K562 (cell line): ENCODE measurements at places on chromosomes 12 and 14. TPM values are rescaled to one million over a fixed set of nuclear protein-coding genes. Genes with fewer than 3 reads are reported as not detected.
A peak's percentile ranks its signal among the peaks of the same experiment; 100 is the strongest.

GRCh38 chr14:79436335-79436734 lies 775.0 kb downstream of the DIO2 start:
- DNase-seq, result no peak

DNA sequence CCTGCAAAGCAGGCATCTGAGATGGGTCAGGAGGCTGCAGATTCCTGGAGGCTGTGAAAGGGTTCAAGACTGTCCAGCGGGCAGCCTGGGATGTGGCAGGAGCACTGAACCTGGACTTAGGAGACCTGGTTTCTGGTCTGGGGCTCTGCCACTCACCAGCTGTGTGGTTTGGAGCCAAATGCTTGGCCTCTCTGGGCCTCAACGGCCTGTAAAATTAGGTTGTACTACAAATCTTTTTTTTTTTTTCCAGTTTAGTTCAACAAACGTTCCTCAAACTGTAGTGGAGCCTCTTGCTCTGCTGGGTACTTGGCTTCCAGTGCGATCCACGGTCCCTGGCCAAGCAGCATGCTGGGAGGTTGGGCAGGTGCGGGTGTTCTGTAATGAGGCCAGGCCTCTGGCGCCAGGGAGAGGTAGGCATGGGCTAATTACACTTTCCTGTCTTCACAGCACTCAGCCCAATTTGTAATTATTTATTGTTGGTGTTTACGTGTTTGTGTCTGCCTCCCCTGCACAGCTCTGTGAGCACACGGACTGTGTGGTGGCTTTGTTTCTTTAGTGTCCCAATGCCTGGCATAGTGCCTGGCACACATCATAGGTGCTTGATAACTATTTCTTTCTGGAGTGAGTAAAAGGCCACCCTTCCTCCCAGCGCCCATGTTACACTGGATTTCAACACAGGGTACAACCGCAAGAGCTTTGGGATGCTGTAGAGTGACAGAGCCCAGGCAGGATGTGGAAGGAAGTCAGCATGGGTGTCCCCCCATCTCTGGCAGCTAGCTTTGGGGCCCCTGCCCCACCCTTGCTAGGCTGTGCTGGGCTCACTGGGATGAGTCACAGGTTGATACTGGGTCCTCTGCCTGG lies 5.8 kb upstream of the KRT80 start:
- DNase-seq, result no peak

GRCh38 chr14:102362084-102362483 lies 606 bp downstream of the CINP start:
- DNase-seq, result peak; percentile 6

The DCAF11 gene
- 41.1 and 46.2 TPM in 2 replicates for polyA plus RNA-seq

DNA sequence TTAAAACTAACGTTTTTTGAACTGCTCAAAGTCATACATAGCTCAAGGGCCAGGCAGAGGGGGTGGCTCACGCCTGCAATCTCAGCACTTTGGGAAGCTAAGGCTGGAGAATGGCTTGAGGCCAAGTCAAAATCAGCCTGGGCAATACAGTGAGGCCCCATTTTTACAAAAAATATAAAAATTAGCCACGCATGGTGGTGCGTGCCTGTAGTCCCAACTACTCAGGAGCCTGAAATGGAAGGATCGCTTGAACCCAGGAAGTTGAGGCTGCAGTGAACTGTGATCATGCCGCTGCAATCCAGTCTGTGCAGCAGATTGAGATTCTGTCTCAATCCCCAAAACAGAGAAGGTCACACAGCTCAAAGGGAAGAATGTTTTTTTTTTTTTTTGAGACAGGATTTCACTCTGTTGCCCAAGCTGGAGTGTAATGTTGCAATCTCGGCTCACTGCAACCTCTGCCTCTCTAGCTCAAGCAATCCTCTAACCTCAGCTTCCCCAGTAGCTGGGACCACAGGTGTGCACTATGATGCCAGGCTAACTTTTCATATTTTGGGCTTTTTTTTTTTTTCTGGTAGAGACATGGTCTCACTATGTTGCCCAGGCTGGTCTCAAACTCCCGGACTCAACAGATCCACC lies 2.9 kb downstream of the RBM23 start:
- DNase-seq, result no peak

DNA sequence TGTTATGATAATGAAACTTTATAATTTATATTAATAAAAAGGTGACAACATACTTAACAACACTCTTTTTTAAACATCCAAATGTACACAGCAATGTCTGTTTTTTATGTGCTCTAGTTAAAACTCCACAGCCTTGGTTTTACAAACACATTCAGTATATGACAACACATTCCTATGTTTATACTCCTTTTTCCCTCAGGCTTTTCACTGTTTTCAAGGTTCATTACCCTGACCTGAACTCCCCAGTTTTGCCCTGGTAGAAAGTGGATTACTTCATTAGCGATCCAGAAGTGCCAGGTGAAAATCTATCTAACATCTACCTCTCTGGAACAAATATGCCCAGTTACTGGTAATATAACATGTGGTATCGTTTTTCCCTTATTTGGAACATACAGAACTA lies 340.2 kb upstream of the DDHD1 start:
- no peak for DNase-seq

GRCh38 chr14:72582582-72582981 lies 311.3 kb downstream of the DPF3 start:
- DNase-seq, result no peak

The PTPRO gene
- polyA plus RNA-seq, result not detected in 2 replicates

- DNase-seq, result no peak
Measured at GRCh38 chr12:130714091-130714590, 2.0 kb downstream of the RIMBP2 start.

The ANKRD33 gene
- polyA plus RNA-seq, result 0.11 TPM in 1 of 2 replicates, not detected in the other

The TRIM9 gene
- 0.15 TPM in 1 of 2 replicates, not detected in the other for polyA plus RNA-seq

GRCh38 chr12:123229051-123229450 lies 3.9 kb downstream of the MPHOSPH9 start:
- DNase-seq, result no peak

The TTLL5 gene
- 12.1 and 12.3 TPM in 2 replicates for polyA plus RNA-seq

DNA sequence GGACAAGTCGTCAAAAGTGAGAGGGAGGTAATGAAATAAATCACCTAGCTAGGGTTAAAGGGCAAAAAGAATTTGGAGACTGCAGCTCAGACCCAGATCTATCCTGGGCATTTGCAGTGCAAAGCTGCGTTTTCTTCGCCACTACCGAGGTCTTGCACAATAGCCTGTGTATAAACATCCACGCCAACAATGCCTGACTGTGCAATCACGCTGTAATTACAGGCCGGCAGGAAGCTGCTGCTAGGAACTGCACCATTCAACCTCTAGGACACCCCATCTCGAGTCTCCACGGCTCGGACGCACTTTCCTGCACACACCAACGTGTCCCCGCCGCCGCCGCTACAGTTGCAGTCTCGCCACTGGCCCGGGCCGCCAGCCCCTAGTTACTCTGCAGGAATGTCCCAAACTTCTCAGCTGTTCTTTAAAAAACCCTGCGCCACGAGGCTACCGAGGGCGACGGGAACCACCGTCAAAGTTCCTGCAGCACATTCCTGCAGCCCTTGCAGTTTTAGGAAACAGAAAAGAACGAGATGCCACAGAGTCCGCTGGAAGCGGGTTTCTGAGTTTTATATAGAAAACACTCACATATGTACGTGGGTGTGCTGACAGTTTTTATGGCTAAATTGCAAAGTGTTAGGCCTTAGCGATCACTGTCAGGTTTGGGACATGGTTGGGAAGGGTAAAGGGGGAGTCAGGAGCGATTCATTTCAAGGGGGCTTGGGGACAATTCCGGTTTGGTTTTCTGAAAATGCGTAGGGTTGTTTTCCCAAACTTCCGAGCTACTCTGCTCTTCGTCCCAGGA lies 65.6 kb upstream of the PTGR2 start:
- DNase-seq, result peak; percentile 52

DNA sequence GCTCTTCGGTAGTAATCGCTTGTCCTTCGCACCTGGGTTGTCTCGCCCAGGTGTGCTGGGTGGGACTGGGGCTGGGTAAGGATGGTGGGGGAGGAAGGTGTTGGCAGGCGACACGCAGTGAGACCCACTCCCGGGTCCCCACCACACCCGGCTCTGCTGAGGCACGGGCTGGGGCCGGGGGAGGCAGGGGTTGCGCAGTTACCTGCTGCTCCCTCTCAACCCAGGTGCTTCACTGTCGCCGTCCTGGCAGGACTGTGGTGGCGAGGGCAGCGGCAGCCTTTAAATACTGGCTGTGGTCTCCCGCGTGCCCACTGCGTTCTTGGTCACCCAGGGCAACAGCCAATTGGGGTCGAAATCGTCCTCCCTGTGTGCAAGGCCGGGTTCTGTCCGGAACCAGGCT lies at the start of gene CCER1:
TSS of gene CCER1 (minus strand) at position 256 of the 400 bp plus-strand sequence. CDS start 434 bp downstream, outside the sequence.
- no peak for DNase-seq

DNA sequence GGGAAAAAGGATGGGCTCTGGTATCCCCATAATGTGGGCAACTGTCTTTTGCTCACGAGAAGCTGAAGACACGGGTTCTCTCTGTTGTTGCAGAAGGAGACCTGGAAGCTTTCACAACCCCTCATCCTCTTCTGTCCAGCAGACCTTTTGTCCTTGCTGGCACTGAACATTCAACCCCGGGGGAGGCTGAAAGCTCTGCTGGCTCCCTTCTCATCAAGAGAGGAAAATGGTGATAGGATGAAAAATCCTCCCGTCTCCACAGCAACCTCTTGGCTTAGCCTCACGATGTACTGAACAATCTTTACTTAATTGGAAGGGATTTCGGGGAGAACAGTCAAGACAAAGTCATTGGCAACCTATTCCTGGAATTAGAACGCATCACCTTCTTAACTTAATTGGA lies 39.0 kb downstream of the ELK3 start:
- DNase-seq, result no peak

DNA sequence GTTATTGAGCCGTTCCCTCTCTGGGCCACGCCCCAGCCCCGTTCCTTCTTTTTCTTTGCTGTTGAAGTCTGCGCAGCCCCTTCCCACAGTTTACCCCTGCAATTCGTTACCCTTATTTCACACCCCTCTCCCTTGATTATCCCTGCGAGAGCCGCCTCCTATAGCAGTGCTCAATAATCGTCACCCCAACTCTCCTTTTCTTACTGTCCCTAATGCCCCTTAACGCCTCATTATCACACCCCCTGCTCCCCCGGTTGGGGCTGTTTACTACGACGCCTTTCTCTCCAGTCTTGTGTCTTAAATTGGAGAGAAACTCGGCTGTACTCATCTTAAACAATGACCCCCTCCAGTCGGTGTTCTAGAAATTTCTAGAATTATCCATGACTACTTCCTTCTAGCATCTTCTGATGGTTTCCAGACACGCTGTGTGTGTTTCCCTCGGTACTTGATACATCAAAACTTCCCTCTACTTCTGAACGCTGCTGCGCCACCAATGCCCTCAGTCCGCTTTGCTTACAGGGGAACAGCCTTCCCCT lies 713 bp upstream of the FBXL14 start:
- DNase-seq, result no peak

GRCh38 chr12:52156311-52156710 lies 35.5 kb downstream of the KRT80 start:
- DNase-seq, result no peak

DNA sequence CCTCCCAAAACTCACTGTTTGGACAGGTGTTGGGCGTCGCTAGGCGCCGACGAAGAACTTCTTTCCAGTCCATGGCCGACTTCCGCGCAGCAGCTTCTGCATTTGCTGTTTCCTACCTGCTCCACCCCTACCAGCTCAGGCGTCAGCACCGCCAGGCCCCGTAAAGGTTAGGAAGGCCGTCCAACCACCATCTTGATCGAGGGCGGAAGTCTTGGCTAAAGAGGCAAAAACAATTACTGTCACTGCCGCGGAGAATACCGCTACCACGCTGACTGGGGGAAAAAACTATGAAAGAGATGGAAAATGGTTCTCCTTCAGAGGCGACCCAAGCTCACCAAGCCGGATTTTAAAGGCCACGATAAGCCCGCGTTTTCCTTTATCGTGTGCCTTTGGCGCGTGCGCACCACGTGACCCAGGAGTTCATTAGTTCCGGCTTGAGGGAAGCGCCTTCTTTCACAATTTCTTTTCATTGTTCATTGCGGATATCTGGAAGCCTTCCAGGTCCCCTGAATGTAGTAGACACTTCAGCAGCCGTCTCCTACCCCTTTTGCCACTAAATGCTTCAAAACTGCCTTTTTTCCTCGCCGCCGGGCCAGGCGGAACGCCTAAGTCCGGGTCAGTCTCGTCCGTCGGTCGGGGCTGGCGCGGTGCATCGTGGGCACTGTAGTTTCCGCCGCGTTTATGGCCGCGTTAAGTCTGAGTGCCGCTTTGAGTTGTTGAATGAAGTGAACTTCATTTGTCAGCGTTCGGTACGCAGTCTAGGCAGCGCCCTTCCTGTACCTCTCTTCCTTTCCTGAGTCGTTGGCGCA lies at the start of the genes PPP2R3C and PRORP:
TSS of gene PPP2R3C (minus strand) at position 104 of the 809 bp plus-strand sequence. CDS start at position 73, 31 bp downstream.
TSS of gene PRORP (plus strand) at position 666 of the 809 bp plus-strand sequence. CDS start 694 bp downstream, outside the sequence.
- DNase-seq, result peak; percentile 88

DNA sequence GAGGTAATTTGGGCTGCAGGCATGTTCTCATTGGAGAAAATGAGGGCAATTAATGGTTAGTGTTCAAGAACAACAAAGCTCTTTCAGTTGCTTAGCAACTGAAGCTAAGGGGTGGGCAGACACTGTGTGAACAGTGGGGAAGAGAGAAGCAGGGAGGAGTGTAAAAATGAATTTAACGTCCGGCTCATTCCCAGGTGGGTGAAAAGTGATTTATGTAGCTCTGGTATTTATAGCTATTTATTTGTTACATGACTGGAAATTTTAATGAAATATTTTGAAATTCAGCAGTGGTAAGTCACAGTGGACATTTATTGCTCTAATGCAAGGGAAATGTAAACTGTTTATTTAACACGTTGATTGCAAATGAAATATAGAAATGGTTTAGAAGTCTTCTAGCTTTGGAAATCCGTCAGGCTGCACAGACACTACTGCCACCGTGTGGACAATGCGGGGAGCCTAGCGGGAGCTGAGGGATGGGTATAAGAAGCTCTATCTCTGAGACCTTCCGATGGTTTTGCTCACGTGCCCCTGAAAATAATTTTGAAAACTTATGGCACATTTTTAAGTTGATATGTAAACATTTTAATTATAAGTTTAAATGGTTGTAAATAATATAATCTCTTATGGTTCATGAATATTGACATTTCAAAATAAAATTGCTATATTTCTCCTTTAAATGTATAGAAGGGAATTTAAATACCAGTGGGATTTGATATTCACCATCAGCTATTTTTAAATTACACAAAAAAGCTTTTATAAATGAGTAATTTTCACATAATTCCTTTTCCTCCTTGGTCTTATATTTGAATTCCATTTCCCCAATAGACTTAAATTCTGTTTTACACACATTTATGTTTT lies 54.4 kb downstream of the E2F7 start:
- DNase-seq, result peak; percentile 70

The ZNF219 gene
- 7.7 and 7.8 TPM in 2 replicates for polyA plus RNA-seq

DNA sequence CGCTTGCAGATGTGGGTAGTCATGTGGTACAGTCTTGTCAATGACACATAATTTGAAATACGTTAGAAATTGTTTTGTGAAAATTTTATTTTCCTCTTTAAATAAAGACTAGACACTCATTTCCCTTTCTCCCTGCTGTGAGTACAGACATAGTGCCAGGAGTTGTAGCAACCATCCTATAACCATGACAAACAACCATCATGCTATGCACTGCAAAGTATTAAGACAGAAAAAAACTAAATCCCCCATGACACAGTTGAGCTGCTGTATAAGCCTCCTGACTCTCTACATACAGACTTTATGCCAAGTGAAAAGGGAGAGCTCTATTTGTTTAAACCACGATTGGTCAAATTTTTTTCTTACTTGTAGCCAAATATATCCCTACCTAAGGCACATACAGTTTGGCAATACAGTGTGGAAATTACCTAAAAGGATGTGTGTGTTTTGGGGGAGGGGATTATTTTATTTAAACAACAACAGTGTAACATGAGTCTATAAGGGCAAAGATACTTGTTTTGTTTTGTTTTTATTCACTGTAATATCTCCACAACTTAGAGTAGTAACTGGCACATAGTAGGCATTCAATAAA lies 45.0 kb upstream of the KRR1 start:
- DNase-seq, result no peak

The SENP1 gene
- polyA plus RNA-seq, result 20.5 and 26.5 TPM in 2 replicates

The RDH16 gene
- polyA plus RNA-seq, result 0.24 and 0.52 TPM in 2 replicates
